ENCODE measurements at places on chromosomes 6 and 20.

- DNase-seq: no peak
- H3K27me3 ChIP-seq: no peaks in the 10 kb centered on the region
- no peaks in the 10 kb centered on the region for H3K4me1 ChIP-seq
- no peak overlapping the region for H3K27ac ChIP-seq
- H3K4me3 ChIP-seq: no peak overlapping the region
Measured at GRCh38 chr20:48794360-48794759, 33.4 kb downstream of the PREX1 start.

- H3K27ac ChIP-seq: no peak overlapping the region
- no peaks in the 10 kb centered on the region for H3K27me3 ChIP-seq
- no peak for DNase-seq
Measured at GRCh38 chr20:51153867-51154707, 131.2 kb upstream of the KCNG1 start.

DNA sequence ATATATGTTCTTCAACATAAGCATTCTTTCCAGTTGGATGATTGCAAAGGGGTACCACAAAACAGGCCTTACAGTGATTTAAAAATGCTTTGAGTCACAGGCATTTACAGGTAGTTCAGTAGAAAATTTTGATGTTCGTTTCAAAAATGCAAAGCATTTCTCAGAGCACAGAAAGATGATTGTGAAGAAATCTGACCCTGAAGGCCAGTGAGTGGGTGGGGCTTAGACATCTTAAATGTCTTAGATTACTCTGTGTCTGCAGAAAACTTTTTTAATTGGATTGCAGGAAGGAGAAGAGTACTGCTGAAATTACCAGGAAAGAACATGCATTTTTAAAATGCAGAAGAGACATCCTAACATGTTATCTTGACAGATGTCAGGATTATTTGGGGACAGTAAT is 268.3 kb downstream of the CDKAL1 start:
- peaks cover 11% of the 10 kb centered on the region for H3K4me1 ChIP-seq
- no peaks in the 10 kb centered on the region for H3K36me3 ChIP-seq
- no peak overlapping the region for H3K27ac ChIP-seq
- no peaks in the 10 kb centered on the region for H3K27me3 ChIP-seq

GRCh38 chr20:826695-827323 is 6.7 kb upstream of the FAM110A start:
- H3K4me3 ChIP-seq: no peak overlapping the region
- no peaks in the 10 kb centered on the region for H3K4me1 ChIP-seq
- no peak overlapping the region for H3K27ac ChIP-seq
- no peaks in the 10 kb centered on the region for H3K36me3 ChIP-seq
- H3K27me3 ChIP-seq: no peaks in the 10 kb centered on the region

DNA sequence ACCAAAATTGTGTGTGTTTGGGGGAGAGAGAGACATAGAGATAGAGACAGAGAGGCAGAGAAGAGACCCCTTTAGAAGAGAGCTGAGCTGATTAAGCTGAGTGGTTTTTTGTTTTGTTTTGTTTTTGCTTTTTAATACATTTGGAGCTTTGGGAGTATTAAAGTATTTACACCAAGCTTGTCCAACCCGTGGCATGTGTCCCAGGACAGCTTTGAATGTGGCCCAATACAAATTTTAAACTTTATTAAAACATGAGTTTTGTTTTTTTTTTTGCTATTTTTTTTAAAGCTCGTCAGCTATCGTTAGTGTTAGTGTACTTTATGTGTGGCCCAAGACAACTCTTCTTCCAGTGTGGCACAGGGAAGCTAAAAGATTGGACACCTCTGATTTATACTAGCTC is 56.0 kb downstream of the MRAP2 start:
- DNase-seq: no peak
- H3K36me3 ChIP-seq: no peaks in the 10 kb centered on the region
- no peaks in the 10 kb centered on the region for H3K4me1 ChIP-seq

- no peak overlapping the region for H3K27ac ChIP-seq
- no peaks in the 10 kb centered on the region for H3K4me1 ChIP-seq
Measured at GRCh38 chr20:8678098-8678776, 390.6 kb upstream of the PLCB4 start.

DNA sequence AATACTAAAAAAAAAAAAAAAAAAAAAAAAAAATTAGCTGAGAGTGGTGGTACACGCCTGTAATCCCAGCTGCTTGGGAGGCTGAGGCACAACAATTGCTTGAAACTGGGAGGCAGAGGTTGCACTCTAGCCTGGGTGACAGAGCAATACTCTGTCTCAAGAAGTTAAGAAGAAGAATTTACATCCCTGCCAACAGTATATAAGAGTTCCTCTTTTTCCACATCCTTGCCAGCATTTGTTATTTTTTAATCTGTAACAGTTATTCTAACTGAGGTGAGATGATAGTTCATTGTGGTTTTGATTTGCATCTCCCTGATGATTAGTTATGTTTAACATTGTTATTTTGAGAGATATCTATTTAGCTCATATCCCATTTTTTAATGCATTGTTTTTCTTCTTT is 20.3 kb upstream of the DYNLRB1 start:
- no peaks in the 10 kb centered on the region for H3K27me3 ChIP-seq
- H3K4me1 ChIP-seq: no peaks in the 10 kb centered on the region
- no peak overlapping the region for H3K4me3 ChIP-seq

GRCh38 chr6:77834591-77834996 is 181.8 kb downstream of the MEI4 start:
- no peak overlapping the region for H3K27ac ChIP-seq
- no peaks in the 10 kb centered on the region for H3K4me1 ChIP-seq
- H3K4me3 ChIP-seq: no peak overlapping the region
- H3K27me3 ChIP-seq: no peaks in the 10 kb centered on the region
- DNase-seq: no peak

GRCh38 chr6:150905769-150906168 is 40.3 kb downstream of the MTHFD1L start:
- no peaks in the 10 kb centered on the region for H3K27me3 ChIP-seq
- no peaks in the 10 kb centered on the region for H3K4me1 ChIP-seq
- DNase-seq: no peak
- no peak overlapping the region for H3K4me3 ChIP-seq
- H3K36me3 ChIP-seq: no peaks in the 10 kb centered on the region
- no peak overlapping the region for H3K27ac ChIP-seq

GRCh38 chr6:142207265-142207877 is 60.3 kb downstream of the VTA1 start:
- no peaks in the 10 kb centered on the region for H3K27me3 ChIP-seq
- H3K27ac ChIP-seq: no peak overlapping the region
- H3K4me3 ChIP-seq: no peak overlapping the region
- no peak for DNase-seq
- H3K4me1 ChIP-seq: no peaks in the 10 kb centered on the region
- peaks cover 6% of the 10 kb centered on the region for H3K36me3 ChIP-seq

GRCh38 chr6:2921520-2922115 is 18.5 kb upstream of the SERPINB9 start:
- H3K4me3 ChIP-seq: no peak overlapping the region
- no peaks in the 10 kb centered on the region for H3K4me1 ChIP-seq
- H3K36me3 ChIP-seq: no peaks in the 10 kb centered on the region
- H3K27me3 ChIP-seq: no peaks in the 10 kb centered on the region
- H3K27ac ChIP-seq: no peak overlapping the region

DNA sequence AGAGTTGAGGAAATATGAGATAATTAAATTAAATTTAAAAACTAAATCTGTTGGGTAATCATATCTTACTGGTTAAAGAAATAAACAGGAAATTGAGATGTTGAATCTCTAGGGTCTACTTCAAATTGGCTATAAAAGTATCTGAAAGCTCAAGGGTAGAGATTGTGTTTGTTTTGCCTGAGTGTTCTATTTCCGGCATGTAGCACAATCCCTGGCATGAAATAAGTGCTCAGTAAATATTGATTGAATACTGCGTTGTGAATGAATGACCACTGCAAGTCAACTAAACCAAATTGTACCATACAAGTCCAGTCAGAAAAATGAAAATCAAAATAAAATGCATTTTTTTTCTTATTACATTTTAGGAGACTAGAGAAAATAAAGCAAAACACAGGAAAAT is 709.8 kb downstream of the EPM2A start:
- H3K27me3 ChIP-seq: no peaks in the 10 kb centered on the region
- no peak overlapping the region for H3K27ac ChIP-seq
- no peak for DNase-seq
- no peak overlapping the region for H3K4me3 ChIP-seq

- DNase-seq: no peak
- no peaks in the 10 kb centered on the region for H3K27me3 ChIP-seq
- H3K4me1 ChIP-seq: no peaks in the 10 kb centered on the region
- H3K27ac ChIP-seq: no peak overlapping the region
Measured at GRCh38 chr20:32387252-32387651, 29.1 kb downstream of the ASXL1 start.

DNA sequence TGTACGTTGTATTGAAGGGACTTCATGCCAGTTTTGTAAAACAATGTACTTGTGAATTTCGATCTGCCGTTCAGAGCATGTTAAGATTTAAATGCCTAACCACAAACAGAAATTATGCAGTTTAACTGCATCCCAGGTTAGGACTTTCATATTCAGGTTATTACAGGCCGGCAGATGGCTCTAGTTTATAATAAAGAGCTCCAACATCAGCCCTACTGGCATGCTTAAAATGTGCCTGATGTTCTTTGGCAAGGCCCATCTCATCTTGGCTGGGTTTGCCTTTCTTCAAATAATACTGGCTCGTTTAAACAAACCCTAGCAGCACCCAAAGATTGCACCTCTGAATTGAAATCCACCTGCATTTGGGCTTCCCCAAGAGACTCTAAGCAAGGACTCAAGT is 169.3 kb upstream of the RIN2 start:
- H3K27me3 ChIP-seq: no peaks in the 10 kb centered on the region
- no peaks in the 10 kb centered on the region for H3K36me3 ChIP-seq
- DNase-seq: no peak
- no peak overlapping the region for H3K4me3 ChIP-seq

DNA sequence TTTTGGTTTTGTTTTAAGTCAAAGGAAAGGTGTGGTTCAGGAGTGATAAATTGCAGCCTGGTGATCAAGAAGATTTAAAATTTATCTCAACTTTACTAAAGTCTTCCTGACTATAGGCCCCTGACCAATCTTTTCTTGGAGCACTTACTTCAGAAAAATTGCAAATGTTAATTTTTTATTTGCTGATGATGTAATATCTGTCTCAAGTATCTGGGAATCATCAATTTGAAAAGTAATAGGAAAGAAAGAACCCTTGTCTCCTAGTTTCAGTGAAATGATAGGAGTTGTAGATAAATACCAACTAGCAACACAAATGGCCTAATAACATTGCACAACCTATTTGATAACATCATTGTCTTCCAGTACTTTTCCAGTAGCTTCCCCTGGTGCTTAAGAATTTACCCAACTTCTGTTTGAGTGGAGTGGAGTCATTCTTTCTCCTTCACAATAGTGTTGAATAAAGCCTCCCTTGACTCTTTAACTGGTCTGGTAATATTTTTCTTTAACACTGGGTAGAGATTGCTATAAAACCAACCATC is 648.3 kb upstream of the ADGRB3 start:
- no peak for DNase-seq
- no peak overlapping the region for H3K4me3 ChIP-seq
- no peak overlapping the region for H3K27ac ChIP-seq
- no peaks in the 10 kb centered on the region for H3K4me1 ChIP-seq
- no peaks in the 10 kb centered on the region for H3K36me3 ChIP-seq
- H3K27me3 ChIP-seq: no peaks in the 10 kb centered on the region

DNA sequence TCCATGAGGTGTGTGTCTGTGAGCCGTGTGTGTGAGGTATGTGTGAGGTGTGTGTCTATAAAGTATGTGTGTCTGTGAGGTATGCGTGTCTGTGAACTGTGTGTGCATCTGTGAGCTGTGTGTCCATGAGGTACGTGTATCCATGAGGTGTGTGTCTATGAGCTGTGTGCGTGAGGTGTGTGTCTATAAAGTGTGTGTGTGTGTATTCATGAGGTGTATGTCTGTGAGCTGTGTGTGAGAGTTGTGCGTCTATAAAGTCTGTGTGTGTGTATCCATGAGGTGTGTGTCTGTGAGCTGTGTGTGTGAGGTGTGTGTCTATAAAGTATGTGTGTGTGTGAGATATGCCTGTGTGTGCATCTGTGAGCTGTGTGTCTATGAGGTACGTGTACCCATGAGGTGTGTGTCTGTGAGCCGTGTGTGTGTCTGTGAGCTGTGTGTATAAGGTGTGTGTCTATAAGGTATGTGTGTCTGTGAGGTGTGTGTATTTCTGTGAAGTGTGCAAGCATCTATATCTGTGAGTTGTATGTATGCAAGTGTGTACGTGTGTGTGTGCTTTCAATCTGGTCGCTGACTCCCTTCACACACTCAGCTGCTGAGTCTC is 91.9 kb upstream of the FOXP4 start:
- H3K36me3 ChIP-seq: no peaks in the 10 kb centered on the region
- no peak overlapping the region for H3K4me3 ChIP-seq
- H3K27ac ChIP-seq: no peak overlapping the region
- peaks cover 28% of the 10 kb centered on the region for H3K4me1 ChIP-seq
- H3K27me3 ChIP-seq: no peaks in the 10 kb centered on the region

DNA sequence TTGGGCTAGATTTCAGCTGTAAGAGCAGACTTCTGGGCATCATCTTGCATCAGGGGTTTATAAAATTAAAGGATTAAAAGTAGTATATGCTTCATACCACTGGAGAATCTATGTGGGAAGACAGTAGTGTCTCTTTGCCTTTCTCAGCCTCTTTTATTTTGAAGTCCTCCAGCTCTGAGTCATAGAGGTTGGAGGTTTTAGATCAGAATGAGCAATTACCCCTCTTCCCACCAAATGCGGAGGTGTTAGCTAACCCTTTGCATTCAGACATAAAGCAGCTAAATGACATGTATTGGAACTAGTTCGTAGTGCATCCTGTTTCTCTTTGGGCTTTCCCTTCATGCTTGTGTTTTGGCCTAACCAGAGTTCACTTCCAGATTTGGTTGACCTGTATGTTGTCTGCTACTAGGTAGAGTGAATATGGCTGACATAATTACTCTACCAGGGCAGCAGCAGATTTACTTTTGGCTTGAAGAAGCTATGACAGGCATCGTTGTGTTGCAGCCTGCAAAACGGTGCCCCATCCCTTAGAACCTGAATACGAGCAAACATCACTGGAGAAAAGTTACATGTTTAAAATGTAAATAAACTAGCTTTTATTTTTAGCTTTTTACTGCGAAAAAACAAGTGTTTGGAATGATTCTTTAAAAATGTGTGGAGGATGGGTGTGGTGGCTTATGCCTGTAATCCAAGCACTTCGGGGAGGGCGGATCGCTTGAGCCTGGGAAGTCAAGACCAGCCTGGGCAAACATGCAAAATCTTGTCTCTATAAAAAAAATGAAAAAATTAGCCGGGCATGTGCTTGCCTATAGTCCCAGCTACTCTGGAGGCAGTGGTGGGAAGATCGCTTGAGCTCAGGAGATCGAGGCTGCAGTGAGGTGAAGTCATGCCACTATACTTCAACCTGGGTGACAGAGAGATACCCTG is 82.2 kb downstream of the MYO6 start:
- no peak overlapping the region for H3K4me3 ChIP-seq
- no peak for DNase-seq
- H3K36me3 ChIP-seq: peaks cover 4% of the 10 kb centered on the region
- no peaks in the 10 kb centered on the region for H3K27me3 ChIP-seq
- H3K27ac ChIP-seq: no peak overlapping the region

DNA sequence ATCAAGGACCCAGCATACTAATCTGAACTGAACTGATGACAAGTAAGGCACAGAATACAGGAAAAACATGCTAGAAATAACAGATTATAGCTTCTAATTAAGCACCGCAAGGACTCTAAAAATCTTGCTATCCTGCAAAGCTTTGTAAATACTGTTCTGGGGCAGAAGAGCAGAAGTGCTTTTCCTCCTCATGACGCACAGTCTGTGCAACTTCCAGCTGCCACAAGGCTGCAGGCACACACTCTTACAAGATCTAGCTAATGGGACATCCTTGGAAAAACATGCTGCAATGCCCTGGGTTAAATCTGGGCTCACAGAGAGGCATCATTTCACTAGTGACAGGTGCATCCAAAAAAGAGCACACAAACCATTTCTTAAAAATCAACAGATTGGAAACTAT is 188.6 kb downstream of the GJA10 start:
- no peak for DNase-seq
- H3K36me3 ChIP-seq: no peaks in the 10 kb centered on the region
- H3K27me3 ChIP-seq: no peaks in the 10 kb centered on the region
- no peaks in the 10 kb centered on the region for H3K4me1 ChIP-seq
- no peak overlapping the region for H3K27ac ChIP-seq

Data from right atrium auricular region (tissue), 2 donors.